ENCODE measurements at places on chromosomes 5 and 9.

GRCh38 chr9:34400275-34400674 is 23.6 kb upstream of the MYORG start:
- DNase-seq = no peak

- DNase-seq = no peak
Measured at GRCh38 chr9:123537809-123538208, 181.8 kb downstream of the CRB2 start.

GRCh38 chr5:95219411-95219810 is 65.5 kb downstream of the MCTP1 start:
- DNase-seq = no peak

DNA sequence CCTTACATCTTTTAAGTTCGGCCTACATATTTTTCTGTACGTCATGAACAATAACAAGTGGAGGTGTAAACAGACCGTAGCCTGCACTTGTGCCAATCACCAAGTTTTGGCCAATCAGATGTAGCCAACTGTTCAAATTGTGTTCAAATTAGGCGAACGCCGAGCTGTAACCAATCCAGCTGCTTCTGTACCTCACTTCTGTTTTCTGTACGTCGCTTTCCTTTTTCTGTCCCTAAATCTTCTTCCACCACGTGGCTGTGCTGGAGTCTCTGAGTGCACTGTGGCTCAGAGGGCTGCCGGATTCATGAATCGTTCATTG is 26.4 kb downstream of the TRIM14 start:
- DNase-seq = no peak

- DNase-seq = no peak
Measured at GRCh38 chr9:76580820-76581219, 121.8 kb downstream of the GCNT1 start.

- no peak for DNase-seq
Measured at GRCh38 chr5:39857041-39857440, 432.3 kb upstream of the DAB2 start.

DNA sequence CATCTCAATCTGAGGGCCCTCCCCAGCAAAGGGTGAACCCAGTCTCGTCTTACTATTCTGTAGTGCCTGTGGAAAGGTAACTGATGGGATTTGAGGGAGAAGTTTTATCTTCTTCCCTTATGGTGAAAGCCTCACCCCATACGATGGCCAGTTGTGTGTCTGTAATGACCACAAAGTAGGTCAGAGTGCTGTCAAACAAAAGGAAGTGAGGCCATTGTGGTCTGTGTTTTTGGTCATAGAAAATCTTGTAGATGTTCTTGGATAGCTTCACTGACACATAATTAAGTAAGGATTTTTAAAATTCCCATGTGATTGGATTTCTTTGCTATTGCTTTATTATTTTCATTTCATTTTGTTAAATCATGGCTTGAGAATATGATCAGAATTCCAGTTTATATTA is 505.1 kb upstream of the KLF4 start:
- DNase-seq = no peak

DNA sequence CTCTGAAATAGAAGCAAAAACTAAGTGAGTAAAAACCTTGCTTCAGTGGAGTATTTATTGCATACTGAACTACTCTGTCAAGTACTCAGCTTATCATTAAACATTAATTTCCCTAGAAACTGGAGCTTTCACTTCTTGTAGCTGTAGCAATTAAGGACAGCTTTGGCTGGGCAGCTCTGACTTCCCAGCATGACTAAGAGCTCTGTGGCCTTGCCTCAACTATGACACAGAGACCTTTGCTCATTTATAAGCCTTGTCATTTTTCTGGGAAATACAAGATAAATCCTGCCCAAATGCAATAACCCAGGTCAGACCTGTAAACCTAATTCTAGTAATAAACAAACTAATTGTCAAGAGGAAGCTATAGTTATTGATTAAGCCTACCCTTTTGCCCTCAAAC is 65.4 kb upstream of the STK32A start:
- DNase-seq = no peak

GRCh38 chr9:15873573-15874177 is 320.8 kb downstream of the CCDC171 start:
- DNase-seq = no peak

GRCh38 chr9:6924149-6924548 is 166.4 kb downstream of the KDM4C start:
- DNase-seq = no peak

- DNase-seq = no peak
Measured at GRCh38 chr5:89010512-89010911, 127.5 kb upstream of the MEF2C start.

DNA sequence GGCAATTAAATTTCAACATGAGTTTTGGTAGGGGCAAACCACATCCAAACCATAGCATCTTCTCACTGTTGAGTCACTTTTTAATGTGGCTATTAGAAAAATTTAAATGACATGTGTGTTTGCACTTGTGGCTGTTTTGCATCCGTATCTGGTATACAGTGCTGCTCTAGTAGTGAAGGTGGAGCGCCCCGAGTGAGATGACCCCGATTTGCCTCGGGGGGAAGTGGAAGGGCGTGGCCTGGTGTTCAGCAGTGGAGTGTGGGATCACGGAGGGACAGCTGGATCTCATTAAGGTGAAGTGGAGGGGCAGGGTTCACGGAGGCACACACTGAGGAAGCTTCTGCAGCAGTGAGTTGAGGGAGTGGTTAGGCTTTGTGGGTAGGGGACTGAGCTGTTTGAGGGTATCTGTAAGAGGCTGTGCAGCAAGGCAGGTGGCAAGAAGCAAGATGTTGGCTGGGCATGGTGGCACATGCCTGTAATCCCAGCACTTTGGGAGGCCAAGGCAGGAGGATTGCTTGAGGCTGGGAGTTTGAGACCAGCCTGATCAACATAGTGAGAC is 6.2 kb upstream of the GMCL2 start:
- DNase-seq = no peak

GRCh38 chr9:121620777-121621449 is 30.5 kb upstream of the DAB2IP start:
- DNase-seq = no peak

DNA sequence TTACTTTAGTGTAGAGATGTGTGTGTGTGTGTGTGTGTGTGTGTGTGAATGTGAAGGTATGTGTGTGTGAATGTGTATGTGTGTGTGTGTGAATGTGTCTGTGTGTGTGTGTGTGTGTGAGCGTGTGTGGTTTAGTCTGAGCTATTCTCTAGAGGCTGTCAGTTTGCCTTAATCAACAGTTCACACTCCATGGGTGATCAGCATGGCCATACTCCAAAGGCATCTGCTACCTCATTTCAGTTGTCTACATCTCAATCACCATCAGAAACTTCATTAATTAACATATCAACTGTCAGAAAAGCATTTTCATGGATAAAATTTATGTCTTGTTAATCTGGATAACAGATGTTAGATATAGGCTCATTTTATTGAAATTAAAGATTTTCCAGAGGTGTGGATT is 103.1 kb upstream of the PTPN3 start:
- DNase-seq = no peak

GRCh38 chr5:52710972-52711596 is 76.6 kb upstream of the ITGA1 start:
- no peak for DNase-seq

- no peak for DNase-seq
Measured at GRCh38 chr5:98364549-98364948, 408.9 kb upstream of the RGMB start.

DNA sequence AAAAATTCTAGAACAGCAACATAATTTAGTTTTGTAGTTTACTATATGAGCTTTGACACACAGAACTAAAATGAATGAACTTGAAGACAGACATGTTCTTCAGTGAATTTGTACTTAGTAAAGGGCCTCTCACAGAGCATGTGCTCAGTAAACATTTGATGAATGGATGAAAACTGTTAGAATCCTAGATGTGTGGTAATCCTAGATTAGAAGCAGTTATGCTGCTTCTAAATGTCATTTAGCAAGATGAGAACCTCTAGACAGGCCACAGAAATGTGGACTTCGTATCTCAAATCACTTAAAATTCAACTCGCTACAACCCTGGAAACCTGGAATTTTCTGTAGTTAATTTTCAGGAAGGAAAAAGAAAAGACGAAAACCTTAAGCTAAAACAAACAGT is 8.5 kb downstream of the GOLPH3 start:
- no peak for DNase-seq

- DNase-seq = no peak
Measured at GRCh38 chr5:91000743-91001142, 382.4 kb downstream of the ARRDC3 start.

GRCh38 chr9:122226142-122226757 is 2.5 kb downstream of the LHX6 start:
- no peak for DNase-seq
